Glutamatergic neuron (in vitro differentiated cells): ENCODE measurements at places on chromosomes 11 and 22.

DNA sequence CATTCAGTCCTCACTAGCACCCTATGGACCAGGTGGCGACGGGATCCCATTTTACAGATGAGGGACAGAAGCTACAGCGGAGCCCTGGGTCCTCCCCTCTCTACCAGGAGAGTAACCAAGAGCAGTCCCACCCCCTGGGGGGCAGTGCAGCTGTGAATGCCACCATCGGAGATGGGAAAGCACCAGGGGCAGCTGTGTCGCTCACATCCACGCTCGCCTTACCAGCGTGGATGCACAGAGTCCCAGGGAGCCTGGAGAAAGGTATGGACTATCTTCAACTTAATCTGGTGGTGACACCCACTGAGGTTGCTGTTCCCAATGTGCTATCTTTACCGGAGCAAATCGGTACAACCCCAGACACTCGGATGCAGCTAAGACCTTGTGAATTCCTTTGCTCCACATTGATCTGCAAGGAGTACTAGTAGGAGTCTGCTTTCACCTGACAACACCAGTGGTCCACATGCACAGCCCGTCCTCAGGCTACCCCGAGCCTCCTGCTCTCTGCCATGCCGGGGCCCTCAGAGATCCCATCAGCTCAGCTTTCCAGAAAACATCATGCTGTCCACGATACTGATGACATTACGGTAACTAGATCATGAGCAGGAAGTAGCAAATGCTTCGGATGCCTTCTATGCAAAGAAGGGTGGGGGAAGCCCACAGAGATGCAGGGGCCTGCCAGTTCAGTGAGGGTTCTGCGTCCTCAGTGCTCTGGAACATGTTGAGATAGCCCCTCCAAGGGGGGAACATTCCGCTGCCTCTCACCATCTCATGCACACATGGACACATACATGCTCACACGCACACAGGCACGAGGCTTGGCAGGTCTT is 126.0 kb downstream of the CTTN start:
- DNase-seq, result no peak

DNA sequence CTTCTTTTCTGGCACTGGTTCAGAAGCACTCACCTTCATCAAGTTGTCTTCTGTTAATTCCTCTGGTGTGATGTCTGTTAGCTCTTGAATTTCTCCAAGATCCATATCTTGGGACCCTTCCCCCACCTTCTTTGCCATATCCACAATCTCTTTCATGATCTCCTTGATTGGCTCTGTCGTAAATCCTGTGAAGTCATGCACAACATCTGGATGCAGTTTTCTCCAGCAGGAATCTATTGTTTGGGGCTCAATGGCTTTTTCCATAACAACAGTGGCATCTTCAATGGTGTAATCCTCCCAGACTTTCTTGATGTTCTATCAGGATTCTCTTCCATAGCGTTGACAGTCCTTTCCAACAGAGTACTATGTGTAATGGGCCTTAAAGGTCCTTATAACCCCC is 96.9 kb downstream of the CSTPP1 start:
- DNase-seq, result no peak

GRCh38 chr11:91005458-91005857 is 782.6 kb upstream of the CHORDC1 start:
- DNase-seq, result no peak

GRCh38 chr11:120562806-120563425 is 51.4 kb downstream of the GRIK4 start:
- no peak for DNase-seq

DNA sequence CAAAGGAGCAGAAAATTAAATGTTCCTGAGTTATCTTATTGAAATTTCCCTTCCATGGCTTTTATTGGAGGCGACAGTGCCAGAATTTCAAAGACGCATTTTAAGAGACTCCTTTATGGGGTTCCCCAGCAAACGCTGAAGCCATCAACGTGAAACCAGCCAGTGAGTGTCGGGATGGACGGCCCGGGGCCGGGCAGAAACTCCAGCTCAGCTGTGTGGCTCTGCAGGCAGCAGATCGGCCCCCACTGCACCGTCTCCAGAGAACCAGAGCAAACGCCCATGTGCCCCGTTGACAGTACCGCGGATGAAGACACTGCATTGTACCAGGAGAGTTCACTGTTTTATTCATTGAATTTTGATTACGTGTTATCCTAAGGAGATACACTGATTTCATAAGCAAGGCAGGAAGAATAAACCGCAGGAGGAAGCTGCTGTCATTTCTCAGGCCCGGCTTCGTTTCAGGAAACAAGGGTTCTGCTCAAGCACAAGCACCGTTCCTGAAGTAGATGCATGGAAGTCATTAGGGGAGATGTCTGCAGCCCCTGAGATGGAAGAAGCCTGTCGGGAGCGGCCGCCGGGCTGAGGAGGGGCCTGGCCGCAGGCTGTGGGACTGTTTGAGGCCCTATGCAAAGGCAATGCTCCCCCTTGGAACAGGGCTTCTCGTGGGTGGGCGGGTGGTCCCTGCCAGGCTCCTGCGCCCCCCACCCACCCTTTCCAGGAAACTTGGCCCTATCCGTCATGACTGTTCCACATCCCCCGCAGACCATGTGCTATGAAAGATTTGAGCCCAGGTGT is 639.7 kb downstream of the TBC1D22A start:
- DNase-seq, result no peak
